ENCODE measurements at places on chromosomes 5 and 9.

DNA sequence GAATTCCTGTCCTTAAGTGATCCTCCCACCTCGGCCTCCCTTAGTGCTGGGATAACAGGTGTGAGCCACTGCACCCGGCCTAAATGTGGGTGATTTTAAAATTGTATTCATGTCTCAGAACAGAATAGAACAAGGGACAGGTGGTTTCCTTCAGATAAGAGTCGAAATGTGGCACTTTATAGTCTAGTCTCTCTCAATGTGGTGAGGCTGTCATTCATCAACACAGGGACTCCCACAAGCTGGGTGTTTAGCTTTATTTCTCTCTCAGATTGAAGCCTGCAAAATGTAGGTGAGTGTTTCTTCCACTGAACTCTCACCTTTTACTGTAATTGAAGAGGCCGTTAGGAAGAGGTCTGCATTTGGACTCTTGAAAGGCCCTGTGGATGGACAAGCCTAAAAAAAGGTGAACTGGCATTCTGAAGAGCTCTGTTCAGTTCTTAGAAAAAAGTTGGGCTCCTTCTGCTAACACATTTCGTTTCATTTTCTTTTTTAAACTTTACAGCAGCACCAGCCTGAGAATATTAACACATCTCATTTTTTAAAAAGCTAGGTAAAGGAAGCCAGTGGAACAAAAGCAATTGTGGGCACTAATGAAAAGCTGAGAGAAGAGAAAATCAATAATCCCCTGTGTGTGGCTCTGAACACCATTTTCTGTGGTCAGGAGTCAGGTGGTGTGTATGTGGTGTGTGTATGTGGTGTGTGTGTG lies 126.2 kb upstream of the SLC28A3 start:
- no peak for DNase-seq

- no peak for DNase-seq
Measured at GRCh38 chr5:73322437-73323076, 126.0 kb downstream of the FOXD1 start.

- no peak for DNase-seq
Measured at GRCh38 chr5:157446412-157446935, 13.5 kb upstream of the NIPAL4 start.

GRCh38 chr9:27535701-27536118 lies 6.1 kb upstream of the MOB3B start:
- DNase-seq = no peak

DNA sequence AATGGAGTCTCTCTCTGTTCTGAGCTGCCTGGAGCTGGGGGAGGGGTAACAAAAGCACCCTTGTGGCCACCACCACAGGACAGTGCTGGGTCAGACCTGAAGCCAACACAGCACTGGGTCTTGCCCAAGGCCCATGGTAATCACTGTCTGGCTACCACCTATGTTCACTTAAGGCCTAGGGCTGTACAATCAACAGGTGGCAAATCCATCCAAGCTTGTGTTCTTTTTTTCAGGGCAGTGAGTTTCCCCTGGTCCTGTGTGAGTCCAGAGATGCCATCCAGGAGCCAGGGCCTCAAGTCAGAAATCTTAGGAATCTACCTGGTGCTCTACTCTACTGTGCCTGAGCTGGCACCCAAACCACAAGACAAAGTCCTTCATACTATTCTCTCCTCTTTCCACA lies 20.1 kb upstream of the OTP start:
- no peak for DNase-seq

DNA sequence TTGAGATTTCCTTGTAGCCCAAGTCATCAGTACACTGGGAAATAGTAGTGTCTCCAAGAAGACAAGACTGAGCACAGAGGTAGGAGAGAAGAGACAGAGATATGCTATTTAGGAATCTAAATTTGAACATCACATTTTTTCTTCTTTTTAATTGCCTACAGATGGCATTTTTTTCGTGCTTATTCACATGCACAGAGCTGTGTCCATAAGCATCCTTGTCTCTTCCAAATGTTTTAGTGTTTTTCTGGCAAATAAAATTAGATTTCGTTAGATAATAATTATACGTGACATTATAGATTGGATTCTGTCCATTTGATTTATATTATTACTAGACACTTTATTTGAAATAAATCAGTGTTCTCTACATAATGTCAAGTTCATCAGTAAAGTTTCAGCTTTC lies 80.9 kb downstream of the PRR16 start:
- no peak for DNase-seq

DNA sequence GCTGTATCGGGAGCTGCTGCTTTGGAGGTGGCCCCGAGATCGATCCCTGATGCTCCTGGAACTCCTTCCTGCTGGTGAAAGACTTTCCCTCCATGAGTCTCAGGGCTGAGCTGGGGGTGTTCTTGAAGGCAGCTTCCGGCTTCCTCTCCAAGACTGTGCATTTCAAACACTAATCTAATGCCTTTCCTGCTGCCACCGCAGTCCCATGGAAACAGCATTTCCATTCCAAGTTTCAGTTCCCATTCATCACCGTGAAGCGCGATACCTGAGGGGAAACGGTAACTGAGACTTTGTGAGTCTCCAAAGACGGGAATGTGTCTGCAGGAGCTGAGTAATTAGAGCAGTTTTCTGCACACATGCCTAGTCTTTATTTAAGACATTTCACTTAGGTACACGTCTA lies 230.1 kb downstream of the PAX5 start:
- DNase-seq = no peak

DNA sequence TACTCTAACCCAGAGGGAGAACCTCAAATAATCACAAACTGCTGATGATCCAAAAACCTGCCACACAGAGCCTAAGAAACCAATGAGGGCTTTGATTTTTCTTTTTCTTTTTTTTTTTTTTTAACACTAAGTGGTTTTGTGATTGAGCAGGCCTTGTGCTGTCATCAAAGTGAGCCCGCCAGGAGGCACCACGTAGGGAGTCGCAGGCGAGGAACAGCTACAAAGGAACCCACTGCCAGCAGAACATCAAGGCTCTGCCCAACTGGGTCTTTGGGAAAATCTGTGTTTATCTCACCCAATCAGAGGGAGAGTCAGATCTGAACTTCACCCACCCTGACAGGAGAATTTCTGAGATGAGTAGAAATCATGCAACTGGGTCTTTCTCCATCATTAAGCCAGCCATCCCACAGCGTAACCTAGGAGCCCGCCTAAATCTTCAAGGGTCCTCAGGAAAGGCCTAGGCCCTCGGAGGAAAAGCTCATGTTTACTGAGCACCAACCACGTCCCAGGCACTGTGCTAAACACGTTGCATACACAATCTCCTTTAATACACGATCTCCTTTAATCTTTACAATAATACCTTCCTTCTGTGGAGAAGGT lies 126.9 kb upstream of the FSTL4 start:
- DNase-seq = no peak

GRCh38 chr5:172852490-172853354 lies 18.7 kb downstream of the ERGIC1 start:
- no peak for DNase-seq

GRCh38 chr5:144100702-144101101 lies 69.8 kb downstream of the YIPF5 start:
- DNase-seq = no peak

DNA sequence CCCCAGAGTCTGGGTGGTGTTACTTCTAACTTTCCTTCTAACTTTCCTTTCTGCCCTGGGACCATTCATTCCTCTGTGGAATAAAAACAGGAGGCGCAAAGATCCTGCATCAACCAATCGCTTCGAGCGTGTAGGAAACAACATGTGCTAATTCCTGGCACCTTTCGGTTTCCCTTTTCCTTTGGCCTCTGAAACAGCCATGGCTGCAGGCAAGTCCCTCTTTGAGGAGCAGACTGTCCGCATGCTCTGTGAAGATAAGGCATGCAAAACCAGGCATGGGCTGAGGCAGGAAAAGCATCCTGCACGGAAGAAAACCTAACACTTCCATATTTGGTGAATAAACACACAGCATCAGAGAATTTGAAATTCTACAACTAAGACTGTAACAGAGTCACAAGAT lies 128.3 kb downstream of the HSD17B3 start:
- no peak for DNase-seq

DNA sequence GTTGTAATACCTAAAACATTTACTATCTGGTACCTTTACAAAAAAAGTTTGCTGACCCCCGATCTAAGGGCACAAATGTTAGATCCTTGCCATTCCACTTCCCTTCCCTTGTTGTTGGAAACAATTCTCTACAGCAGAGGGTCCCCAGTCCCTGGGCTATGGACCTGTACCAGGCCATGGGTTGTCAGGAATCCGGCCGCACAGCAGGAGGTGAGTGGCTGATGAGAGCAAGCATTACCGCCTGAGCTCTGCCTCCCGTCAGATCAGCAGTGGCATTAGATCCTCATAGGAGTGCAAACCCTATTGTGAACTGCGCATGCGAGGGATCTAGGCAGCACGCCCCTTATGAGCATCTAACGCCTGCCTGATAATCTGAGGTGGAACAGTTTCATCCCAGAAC lies 248.5 kb downstream of the AP3B1 start:
- no peak for DNase-seq

DNA sequence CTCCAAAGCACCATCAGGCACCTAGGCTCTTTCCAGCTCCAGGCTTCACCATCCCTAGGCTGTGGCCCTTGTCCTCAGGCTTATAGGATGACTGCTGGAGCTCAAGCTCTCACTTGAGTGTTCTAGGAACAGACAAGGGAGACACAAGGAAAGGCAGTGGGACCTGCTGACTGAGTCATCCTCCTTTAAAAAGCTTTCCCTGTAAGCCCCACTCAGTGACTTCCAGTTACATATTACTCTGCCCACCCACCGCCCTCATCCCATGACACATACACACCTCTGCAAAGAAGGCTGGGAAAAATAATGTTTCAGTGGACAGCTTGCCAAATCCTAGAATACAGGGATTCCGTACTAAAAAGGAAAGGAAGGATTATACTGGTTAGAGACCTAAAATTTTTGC lies 154.2 kb upstream of the ZNF366 start:
- no peak for DNase-seq

DNA sequence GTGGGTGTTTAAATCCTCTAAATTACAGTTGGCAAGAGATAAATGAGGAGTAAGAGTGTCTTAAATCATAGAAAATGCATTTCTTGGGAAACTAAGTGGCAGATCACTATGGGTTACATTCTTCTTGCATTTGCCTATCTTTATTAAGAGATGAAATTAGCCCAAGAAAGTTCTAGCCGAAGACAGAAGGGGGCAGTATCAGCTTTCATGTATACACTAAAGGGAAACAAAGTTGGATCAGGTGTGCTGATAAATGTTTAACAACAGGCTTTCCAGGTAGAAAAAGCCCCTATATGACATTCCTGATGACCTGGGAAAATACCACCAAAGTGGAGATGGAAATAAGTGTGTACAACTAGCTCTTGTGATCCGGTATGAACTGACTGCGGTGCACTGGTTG lies 81.9 kb upstream of the TLR4 start:
- DNase-seq = no peak

- no peak for DNase-seq
Measured at GRCh38 chr5:142016556-142016955, 3.7 kb upstream of the GNPDA1 start.

GRCh38 chr9:81999806-82000205 lies 11.2 kb downstream of the SPATA31D1 start:
- DNase-seq = no peak

Measured in D721Med (cell line).